NCI-H1092 (cell line): ENCODE measurements at places on chromosomes 16 and 17.

GRCh38 chr16:84729716-84730320 is 30.0 kb downstream of the USP10 start:
- DNase-seq: no peak

- no peak for DNase-seq
Observed at GRCh38 chr16:79347277-79347676, 253.3 kb downstream of the MAF start.

DNA sequence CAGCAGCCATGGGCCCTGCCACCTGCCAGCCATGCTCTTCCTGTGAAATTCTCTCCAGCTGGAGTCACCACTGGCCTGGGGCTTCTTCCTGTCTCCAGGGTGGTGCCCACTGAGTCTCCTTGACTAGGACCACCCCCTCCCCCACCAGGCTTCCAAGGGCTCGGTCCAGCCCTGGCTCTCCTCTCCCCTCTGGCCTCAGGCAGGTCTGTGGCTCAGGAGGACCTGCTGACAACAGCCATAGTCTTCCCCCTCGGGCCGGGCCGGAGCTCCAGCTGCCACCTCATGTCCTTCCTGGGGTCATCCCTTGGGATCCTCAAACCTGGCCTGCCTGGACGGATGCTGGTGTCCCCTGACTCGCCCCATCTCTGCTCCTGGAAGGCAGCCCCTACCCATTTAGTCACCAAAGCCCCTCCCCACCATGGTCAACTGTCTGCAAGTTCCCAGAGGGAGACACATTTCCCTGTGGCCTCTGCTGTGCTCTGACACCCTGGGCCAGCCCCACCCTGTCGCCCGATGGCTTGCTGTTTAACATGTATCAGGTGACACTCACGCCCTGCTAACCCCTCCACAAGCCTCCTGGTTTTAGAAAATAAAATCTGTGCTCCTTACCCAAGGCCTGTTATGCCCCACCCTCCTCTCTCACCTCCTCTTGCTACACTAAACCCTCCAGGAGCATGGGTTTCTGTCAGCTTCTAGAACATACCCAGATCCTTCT is 186.2 kb downstream of the RBFOX3 start:
- no peak for DNase-seq

DNA sequence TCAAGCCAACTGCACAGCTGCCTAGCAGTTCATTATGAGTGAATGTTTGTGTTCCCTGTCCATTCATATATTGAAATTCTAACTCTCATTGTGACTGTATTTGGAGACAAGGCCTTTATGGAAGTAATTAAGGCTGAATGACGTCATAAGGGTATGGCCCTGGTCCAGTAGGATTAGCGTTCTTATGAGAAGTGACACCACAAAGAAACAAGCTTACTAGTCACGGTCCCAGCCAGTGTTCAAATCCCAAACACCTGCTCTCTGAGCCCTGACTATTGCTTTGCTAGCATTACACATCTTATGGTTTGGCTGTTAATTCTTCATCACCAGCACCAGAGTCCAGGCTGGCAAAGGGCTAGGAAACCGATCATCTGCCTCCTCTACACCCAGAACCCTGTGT is 2.2 kb downstream of the ZNF668 start:
- DNase-seq: no peak

DNA sequence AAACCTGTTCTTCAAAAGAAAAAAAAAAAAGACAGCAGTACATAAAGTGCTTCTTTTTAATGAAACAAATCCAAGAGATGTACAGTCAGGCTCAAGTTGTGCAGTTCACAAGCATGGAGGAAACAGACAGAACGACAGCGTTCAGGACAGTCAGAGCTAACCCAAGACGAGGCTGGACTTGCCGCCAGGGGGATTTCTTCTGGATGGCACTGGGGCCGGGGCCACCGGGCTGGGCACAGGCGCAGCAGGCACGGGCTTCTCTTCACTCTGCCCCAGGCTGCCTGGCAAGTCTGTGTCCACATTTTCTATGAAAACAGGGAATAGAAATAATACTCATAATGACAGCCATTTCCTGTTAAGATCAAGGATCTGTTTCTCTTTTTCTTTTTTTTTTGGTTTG is 4.4 kb upstream of the NT5C start:
- no peak for DNase-seq

DNA sequence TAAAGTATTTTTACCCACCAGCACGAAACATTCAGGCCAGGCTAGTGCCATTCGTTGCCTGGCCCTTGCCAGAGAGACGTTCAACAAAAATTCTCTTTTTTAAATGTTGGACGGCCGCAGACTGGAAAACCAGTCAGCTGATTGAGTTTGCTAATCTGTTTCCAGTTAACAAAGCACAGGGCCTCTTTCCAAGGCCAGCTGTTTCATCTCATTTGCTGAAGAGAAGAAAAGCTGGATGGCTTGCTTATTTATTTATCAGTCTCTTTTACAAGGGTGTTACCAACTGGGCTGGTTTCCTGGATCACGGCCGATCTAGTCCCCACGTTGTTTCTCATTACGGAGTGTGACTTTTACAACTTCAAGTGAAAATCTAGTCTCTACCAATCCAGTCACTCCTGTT is 418.7 kb upstream of the DYNLRB2 start:
- DNase-seq: no peak

DNA sequence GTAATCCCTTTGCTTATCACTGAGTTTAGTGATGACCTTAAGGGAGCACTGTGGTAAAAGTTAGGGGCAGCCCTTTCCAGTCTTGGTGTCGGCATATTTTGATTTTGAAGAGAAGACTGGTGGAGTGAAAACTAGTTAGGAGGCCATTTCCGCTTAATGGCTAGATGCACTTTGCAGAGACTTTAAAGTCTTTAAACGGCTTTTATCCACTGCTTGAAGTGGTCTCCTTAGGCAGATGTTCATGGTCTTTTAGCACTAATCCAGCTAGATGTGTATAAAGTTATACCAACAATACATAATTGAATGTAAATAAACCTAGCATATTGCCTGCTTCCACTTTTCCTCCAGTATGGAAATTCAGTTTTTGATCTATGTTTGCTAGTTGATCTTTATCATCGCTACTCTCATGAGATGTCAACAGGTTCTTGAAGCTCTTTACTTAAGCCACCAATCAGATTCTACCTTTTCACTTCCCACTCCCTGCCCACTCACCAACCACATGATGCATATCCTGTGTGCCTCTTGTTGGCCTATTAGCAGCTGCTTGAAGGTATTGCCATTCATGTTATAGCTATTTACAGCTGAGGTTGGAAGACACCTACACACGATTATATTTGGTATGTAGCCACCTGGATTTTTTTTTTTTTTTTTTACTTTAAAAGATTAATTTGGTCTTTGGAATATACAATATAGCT is 132.0 kb downstream of the NLK start:
- no peak for DNase-seq

- no peak for DNase-seq
Observed at GRCh38 chr16:31351942-31352325, 3.0 kb upstream of the ITGAX start.

DNA sequence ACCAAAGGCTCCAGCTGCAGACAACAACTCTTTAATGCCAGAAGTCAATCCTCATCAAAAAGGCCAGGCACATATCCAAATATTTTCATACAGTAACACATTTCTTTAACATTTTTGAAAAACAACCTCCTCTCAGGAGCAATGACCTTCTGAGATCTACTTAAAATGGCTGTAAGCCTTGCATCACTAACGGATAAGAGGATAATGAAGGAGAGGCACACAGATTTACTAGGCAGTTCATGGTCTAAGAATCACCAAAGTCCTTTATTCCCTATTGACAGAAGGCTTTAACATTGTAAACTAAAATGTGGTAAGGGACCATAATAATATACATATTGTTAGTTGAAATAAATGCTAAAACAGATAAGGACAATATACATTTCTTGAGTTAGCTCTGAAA is 114.7 kb downstream of the USP32 start:
- DNase-seq: no peak

DNA sequence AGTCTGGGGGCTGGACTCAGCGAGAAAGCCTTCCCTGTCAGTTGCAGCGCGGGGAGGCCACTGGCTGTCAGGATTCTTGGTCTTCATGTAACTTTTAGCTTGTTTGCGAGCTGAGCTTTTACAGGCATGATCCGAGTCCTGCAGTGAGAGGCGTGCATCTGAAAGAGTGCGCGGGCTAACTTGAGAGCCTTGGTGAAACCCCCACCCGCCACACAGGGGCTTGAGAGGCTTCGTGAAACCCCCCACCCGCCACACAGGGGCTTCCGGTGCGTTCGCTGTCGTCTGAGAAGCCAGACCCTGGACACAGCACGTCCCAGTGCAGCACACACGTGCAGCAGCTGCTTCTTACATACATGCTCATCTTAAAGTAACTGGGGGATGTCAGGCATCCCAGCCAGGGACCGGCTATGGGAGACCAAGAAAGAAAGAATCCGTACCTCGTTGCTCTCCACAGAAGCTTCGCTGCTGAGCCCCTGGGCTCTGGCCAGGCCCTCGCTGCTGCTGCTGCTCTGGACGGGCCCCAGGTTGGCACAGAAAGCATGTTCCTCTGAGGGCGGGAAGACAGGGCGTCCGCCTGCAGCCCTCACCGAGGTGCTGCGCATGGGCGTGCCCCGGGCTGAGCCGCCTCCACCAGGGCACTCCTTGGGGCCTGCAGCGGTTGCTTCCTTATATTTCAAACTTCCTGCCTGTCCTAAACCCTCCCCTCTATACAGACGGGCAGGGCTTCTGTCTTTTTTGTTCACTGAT is 7.8 kb downstream of the NUDT16L1 start:
- DNase-seq: no peak

DNA sequence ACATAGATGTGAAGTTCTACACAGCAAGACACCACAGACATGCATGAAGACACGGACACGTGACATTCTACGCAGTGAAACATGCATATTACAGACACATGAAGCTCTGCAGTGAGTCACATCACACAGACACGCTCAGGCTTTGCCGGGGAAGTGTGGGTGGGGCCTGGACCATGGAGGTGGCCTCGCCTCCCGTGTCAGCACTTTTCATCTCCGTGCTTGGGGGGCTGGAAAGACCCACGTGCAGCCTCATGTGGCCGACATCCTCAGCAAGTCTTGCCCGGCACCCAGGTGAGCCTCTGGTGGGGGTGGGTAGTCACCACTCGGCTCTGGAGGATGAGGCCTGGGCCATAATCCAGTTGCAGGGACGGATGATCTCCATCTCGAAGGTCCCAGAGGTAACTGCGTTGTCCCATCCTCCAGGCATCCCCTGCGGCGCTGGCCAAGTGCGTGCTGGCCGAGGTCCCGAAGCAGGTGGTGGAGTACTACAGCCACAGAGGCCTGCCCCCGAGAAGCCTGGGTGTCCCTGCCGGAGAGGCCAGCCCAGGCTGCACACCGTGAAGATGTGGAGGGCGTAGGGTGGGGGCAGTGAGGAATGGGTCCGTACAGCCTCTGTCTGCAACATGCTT is 17.3 kb upstream of the DPEP1 start:
- no peak for DNase-seq

DNA sequence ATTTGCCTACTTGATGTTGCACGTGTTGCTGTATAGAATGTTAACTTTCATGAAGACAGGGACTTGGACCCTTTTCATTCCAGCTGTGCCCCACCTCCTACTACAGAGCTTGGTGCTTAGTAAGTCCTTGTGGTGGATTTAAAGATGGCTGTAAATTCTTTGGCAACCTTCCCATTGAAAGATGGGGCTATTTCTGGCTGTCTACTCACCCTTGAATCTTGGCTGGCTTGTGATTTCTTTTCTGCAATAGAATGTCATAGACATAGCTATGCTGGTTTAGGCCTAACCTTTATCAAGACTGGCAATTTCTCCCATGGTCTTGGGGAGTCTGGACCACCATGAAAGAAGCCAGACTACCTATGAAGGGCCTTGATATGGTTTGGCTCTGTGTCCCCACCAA is 59.0 kb downstream of the ACSM2A start:
- no peak for DNase-seq

- no peak for DNase-seq
Observed at GRCh38 chr17:54948380-54948779, 20.1 kb downstream of the COX11 start.

DNA sequence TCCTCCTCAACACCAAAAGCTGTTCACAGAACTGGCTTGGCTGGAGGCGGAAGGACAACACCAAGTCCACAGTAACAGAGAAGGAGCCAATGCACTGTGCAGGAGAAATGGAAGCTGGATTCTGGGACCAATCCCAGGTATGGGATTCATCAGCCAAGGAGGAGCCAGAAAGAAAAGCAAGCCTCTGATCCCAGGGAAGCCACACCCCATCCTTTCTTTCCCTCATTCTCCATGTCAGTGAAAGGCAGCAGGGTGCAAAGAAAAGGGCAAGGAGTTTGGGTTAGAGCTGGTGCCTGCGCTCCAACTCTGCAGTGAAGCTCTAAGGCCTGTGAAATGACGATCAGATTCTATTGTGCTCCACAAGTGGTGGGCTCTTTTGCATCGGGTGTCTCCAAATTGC is 11.0 kb downstream of the DCAKD start:
- DNase-seq: no peak

DNA sequence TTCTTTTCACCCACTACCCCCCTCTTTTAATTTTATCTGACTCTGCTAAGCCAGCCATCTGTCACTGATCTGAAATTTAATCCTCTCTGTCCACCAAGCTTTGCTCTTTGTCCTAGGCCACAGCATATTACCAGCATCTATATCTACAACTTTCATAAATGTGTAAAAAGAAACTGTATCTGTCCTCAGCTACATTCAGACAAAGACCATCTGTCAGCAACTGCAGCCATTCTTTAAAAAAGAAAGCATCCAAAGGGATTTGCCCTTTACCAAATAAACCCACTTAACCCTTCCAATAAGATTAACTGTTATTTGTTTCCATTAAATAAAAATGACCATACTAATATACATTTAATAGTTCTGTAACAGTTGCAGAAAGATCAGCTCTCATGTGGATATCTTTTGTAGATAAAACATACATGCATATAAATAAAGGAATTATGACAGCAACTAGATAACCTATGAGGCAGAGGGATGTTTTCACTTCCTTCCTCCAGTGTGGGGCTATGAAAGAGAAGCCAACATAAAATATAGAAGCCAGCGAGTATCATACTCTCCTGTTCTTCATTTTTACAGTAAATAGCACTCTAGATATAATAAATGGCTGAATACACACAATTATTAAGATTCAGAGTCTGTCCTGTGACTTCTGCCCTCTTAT is 602.5 kb upstream of the SALL1 start:
- no peak for DNase-seq

GRCh38 chr17:10751563-10751962 is 21.7 kb upstream of the TMEM220 start:
- DNase-seq: no peak

DNA sequence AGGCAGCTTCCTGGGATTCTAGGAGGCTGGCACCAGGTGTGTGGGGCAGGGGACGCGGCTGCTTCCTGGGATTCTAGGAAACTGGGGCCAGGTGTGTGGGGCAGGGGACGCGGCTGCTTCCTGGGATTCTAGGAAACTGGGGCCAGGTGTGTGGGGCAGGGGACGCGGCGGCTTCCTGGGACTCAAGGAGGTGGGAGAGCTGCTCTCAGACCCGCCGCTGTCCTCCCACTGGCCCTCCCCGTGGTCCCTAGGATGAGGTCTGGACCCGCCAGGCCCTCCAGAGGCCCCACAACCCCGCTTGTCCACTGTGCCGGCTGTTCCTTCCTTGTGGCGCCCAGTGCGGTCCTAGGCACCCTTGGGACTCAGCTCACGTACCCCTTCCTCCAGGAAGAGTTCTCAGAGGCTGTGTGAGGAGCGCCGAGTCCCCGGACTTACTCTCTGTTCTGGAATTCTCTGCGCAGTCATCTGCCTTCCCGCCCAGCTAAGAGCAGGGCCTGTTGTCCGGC is 565 bp downstream of the DPEP1 start:
- no peak for DNase-seq
